Stimulated activated CD4-positive, alpha-beta T cell treated with anti-CD3 and anti-CD28 coated beads, Interleukin-4, amount 100 ng/mL, for 48 hours (primary cell): ENCODE measurements at places on chromosomes 12 and 14.

GRCh38 chr12:112979041-112979680 is 842 bp downstream of the OAS2 start:
- peak; percentile 25 for DNase-seq

DNA sequence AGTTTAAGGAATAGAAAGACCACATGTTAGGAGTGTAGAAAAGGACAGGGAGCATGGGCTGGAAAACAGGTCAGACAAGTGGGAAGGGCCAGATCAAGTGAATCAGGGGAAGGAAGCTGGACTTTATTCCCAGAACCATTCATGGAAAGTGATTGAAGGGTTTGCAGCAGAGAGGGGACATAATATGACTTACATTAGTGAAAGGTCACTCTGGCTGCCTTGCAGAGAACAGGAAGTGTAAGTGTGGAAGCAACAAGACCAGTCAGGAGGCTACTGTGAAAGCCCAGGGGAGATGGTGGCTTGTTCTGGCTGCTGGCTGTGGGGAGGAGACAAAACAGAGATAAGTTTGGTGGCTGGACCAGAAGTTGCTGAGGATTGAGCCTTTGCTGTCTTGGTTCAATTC is 69.1 kb downstream of the VCPKMT start:
- DNase-seq, result no peak

DNA sequence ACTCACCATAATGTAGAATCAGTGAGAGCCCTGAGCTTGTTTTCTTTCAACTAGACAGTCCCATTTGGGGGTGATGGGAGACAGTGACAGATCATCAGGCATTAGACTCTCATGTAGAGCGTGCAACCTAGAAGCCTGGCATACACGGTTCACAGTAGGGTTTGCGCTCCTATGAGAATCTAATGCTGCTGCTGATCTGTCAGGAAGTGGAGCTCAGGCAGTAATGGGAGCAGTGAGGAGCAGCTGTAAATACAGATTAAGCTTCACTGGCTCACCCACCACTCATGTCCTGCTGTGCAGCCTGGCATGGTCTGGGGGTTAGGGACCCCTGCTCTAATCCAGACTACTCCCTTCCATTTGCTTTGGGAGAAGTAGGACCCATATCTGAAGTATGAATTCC is 55.6 kb downstream of the FNTB start:
- DNase-seq, result no peak

- DNase-seq, result no peak
These were observed 18.0 kb downstream of the PIGH start for GRCh38 chr14:67582061-67582460.

DNA sequence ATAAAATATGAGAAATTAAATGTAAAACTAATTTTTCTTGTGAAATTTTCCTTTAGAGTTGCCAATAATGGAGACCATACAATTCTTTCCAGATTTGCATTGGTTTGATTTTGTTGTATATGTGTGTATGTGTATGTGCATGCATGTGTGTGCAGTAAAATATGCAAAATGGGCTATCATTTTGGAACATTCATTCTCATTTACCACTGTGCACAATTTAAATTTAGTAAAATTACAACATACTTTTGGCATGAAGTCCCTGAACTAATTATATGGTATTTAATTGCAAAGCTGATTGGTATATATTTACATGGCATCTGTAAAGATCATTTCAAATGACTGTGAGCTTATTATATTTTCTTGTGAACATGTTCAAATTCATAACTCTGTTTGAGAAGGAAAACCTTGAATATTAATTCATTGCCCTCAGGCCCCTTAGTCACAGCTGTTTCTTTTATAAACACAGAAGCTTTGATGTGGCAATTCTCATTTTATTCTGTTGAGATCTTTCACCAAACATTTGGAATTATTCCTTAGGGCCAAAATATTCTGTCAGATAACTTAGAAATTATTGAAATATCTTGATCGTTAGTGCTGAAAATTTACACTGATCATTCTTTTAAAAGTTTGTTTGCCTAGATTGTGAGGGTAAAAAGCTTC is 17.6 kb downstream of the KERA start:
- no peak for DNase-seq

- no peak for DNase-seq
These were observed 6.3 kb downstream of the SLC25A47 start for GRCh38 chr14:100329233-100330006.

DNA sequence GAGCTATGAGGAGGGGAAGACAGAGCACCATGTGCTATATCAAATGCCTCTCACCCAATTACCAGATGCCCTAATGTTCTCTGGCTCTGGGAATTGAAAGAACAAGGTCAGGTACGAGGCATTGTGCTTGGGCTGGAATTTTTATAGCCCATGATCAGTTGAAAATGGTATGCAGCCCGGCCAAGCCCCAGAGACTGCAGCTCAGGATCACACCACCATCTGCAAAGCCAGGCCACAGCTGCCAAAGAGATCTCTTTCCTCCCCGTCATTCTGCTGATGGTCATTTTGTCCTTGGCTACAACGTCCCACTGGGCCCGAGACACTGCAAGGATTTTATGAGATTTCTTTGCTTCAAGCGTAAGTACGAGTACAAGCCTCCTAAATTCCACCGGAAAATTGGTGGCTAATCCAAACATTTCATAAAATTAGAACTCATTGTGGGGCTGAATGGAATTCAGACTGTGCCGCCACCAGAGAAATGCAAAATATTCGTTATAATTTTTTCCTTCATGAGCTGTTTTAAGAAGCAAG is 15.1 kb downstream of the NUAK1 start:
- no peak for DNase-seq

- DNase-seq, result no peak
These were observed 389.3 kb upstream of the USP15 start for GRCh38 chr12:61870658-61871484.
